NCI-H1436 treated with DMSO at 0.1 percent for 48 hours (cell line): ENCODE measurements at places on chromosomes 1 and 21.

DNA sequence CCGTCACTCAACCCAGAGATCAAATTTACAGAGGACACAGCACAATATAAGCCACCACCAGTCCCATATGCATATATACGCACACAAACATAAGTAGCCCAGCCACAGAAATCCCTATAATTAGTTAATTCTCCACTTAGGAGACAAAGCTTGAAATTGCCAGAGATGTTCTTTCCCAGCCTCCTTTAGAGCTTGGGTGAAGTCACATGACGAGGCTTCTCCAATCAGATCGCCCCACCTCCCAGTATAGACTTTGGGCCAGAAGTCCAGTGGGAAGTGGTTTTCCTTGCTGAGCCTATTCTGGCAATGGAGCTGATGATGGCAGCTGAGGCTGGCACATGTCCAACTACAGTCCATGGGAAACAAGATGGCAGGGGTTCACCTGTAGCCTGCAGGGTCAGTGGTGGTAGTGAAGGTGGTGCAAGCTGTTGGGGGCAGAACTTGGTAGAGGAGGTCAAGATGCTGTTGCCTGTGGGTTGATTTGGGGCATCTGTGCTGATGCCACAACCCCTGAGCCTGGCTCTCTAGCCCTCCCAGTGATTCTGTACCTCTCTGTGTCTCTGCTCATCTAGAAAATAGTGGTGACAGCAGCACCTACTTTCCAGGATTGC is 535.9 kb downstream of the MATN1 start:
- no peak for DNase-seq

GRCh38 chr1:162258394-162258793 is 118.3 kb downstream of the SPATA46 start:
- no peak for DNase-seq

- no peak for DNase-seq
Measured at GRCh38 chr1:108590441-108590840, 30.5 kb downstream of the EEIG2 start.

DNA sequence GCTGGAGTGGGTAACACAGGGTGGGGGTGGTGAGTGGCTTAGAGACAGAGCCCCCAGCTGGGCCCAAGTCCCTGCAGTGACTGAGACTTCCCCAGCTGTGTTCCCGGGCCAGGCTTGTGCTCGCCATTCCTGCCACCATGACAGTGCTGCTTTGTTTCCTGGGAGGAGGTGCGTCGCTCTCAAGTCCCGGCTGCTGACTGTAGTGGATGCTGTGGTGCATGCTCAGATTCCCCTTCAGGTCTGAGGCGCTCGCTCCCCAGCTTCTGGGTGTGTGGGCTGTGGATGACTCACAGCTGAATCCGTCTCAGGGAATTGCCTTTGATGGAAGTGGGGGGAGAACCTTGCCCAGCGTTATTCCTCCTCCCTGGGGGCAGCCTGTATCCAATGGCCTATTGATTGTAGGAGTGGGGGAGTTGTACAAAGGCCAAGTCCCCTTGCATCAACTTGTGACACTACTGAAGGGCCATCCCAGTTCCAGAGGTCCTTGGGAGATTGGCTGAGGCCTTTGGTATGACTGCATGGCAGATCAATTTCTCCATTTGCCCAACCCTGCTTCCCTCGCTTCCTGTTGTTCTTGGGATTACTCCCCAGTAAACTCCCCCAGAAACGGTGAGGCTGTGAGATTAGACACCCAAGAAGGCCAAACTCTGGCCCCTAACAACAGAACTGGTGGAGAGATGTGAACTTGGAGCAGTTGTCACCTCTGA is 17.8 kb upstream of the POU3F1 start:
- DNase-seq, result no peak

DNA sequence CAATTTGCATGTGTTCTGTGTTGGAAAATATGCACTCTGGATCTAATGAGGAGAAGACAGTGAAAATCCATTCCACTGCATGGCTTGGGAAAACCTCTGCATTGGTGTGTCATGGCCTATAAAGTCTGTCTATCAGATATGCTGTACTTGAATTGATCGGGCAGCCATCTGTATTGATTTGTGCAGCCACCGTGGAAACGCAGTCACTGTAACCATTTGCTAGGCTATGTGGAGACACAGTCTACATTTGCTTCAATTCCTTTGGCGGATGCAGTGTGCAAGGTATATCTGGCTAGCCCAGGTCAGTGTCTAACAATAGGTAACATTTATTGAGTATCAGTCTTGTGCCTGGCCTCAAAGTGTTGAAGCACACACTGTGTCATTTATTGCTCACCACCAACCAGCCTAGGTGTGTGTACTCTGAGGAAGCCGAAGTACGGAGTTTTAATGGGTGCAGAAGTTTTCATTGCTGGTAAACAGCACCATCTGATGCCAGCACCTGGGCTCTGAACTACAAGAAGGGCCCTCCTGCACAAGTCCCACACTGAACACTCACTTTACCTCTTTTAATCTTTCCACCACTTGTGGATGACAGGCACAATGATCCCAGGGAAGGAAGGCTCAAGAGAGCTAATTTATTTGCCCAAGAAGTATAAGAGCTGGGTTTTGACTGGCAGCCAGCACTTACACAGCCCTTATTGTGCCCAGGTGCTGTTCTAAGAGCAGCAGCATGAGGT is 83.4 kb downstream of the DAB1 start:
- DNase-seq, result no peak

DNA sequence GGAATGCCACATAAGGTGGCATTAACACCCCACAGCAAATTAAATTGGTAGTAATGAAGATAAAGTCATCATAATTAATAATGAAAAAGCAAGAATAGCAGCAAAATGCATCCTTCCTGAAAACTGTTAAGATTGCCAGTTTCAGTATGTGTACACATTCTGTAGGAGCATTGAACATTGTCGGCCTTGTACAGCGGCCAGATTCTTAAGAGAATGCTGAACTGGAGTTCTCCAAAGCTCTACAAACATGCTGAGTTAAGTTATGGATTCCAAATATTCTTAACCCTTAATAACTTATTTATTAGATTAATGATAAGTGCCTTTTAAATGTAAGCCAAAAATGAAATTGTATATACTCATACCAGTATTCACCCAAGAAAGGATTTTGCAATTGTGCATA is 189.9 kb downstream of the AK5 start:
- no peak for DNase-seq

DNA sequence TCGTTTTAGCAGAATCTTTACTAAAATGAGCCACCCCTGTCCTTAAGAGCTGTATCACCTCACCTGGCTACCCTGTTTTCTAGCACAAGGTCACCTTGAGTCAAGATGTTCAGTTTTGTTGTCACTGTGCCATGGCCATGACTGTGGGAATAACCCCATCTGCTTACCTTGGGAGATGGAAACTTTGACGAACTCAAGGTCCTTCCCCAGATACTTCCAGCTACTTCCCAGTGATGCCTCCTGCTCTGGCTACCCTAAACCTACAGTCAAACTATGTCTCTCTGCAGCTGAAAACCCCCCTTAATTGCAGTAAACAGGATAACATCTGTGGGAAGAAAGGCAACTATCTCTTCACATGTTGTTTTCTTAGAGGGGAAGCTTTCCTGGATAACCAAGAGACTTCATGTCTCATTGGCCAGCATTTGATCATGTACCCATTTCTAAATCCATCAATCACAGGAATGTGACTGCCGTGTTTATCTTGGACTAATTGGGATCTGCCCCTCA is 89.5 kb upstream of the C1orf21 start:
- DNase-seq, result no peak
